ENCODE measurements at places on chromosomes 3 and 15.

DNA sequence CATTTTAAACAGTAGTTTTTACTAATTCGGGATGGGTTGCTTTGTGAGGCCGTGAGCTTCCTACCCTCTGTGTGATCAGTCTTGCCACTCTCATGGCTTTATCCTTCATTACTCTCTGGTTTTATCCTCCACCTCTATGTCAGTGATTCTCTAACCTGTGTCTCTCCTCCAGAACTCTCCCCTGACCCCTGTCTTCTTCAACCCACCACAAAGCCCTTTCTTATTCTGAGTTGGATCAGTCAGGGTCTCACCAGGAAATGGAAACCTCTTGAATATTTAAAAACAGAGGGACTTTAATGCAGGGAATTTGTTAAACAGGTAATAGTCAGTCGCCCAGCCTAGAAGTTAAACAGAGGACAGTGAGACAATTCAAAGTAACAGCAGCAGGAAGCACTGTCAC, 64.2 kb upstream of the ADPGK start:
- no peak for DNase-seq

GRCh38 chr3:6249679-6250078, 611.2 kb upstream of the GRM7 start:
- DNase-seq = no peak

DNA sequence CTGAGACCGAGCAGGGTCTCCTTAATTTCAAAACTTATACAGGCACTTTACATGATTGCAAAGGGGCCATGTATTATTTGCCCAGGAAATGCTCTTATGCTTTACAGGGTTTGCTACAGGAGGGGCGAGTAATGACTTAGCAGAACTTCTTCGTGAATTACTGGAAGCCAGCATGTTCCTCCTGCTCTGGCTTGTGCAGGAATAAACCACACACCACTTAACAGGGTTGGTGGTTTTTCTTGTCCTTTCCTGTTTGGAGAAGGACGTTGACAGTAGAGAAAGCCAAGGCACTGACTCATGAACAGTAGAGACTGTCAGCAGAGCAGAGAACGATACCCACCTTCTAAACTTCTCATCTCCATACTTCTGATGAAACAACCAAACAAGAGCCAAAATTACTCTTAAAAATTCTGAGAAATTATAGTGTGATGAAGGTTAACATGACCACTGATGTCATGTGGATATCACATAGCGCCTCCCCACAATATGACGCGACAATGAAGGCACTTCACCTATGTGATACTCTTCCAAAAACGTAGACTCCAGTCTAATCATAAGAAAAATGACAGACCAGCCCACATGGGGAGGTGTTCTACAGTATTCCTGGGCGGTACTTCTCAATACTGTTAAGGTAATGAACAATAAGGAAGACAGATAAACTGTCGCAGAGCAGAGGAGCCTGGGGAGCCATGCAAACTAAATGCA, 24.7 kb upstream of the MCTP2 start:
- DNase-seq = no peak

DNA sequence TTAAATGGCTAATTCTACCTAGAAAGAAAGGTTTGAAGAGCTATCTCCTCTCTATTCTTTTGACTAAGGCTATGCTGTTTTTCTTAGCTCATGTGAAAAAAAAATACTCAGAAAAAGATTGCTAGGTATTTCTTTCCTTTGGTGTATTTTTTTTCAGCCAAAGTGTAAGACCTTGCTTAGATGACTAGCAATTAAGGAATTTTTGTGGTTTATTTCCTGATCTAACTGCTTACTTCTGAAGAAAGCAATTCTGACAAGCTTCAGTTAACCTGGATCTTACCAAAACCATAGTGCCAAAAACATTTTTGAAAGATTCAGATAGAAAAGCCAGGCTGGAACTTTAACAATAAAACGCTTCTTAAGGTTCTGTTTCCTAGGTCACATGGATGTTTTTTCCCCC, 315.6 kb downstream of the SOX2 start:
- DNase-seq = no peak

DNA sequence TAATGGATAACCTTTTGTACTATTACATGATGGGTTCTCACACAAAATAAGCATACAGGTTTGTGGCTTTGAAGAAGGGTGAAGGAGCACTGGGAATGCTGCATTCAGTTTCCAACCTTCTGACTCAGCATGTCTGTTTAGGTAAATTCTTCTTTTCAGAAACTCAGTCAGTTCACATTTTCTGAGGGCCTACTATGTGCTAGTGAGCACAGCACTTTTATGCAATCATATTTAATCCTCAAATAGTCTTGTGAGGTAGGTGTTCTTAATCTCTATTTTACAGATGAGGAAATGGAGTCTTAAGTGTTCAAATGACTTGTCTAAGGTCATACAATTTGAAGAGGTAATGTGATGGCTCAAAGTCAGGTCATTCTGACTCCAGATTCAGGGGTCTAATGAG, 41.2 kb downstream of the ISL2 start:
- no peak for DNase-seq
